NCI-H1048 (cell line): ENCODE measurements at places on chromosomes 2 and 18.

DNA sequence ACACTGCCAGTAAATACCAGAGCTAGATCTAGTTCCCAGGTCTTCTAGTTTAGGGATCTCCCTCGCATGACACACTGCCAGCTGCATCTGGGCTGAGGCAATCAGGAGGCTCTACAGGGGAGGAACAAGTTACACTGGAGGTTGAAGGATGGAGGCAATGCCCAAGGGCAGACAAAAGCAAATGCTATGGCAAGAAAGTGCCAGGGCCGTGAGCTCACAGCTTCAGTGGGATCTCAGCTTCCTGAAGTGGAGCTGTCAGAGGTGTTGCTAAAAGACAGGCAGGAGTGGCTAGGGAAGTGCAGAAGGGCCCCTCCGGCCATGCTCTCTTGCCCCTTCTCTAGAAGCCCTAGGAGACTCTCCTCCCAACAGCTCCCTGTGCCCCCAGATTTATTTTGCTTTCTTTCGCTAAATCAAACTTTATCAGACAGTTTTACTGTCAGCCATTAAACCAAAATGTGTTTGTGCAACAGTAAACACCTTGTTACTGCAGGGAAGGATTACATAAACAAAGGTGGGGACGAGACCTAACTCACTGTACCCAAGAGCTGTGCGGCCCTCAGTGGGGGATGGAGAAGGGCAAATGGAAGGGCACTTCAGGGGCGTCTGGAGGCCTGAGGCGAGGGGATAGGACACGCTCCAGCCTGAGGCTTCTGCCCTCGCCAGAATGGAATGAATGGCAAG lies 39.4 kb upstream of the PKDCC start:
- no peak for DNase-seq

DNA sequence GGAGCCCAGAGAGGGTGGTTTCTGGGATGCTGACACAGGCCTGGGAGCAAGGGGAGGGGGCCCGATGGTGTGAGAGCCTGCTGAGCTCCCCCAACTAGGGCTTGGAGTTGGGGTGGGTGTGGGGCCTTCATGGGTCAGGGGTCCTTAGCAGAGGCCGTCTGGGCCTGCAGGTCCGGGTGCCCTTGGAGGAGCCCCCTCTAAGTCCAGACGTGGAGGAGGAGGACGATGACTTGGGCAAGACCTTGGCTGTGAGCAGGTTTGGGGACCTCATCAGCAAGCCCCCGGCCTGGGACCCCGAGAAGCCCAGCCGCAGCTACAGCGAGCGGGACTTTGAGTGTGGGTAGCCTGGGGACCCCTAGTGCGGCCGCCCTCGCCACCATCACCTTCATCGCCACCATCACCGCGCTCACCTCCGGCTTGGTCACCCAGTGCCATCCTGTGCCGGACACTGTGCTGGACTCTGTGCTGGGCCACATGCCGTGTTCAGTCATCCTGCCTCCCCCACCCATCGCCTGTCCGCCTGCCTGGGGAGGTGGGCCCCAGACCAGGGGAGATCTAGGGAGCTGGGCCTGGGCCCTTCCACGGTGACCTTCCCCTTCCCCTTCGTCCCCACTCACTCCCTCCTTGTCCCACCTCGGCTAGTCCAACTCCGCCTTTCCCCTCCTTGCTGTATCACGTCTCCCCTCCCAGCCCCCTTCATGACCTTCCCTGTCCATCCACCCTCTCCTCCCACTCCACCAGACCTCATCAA lies 980 bp downstream of the SLC4A3 start:
- no peak for DNase-seq

GRCh38 chr18:23986600-23987359 lies 27.8 kb upstream of the TTC39C start:
- no peak for DNase-seq

DNA sequence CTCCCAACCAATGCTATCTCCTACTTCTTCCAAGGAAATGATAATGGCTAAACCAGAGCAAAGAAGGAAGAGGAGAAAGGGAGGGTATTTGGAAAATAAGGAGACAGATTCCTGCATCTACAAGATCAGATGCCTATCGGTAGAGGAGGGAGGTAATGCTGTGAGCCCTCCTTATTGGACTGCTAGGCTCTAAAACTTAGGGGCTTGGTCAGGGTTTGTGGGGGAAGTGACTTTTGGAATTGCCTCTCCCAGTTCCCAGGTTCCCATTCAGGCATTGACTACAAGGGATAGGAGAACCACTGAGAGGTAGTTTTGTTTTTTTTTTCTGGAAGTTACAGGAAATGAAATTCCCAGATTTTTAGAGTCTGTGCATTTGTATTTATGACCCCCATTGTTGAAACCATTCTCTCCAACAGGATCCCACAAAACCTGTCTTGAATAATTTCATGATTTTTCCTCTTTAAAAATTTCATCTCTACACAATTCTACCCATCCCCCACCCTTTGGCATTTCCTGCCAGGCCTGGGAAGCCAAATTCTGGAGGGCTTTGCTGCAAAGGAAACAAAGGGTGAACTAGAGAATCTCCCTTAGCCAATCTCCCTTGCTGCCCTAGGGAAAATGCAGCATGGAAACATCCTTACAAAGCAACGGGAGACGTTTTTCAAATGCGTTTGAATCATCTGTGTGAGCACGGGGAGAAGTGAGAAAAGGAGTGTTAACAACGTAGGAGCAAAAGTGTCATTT lies 282.1 kb upstream of the EPAS1 start:
- no peak for DNase-seq

GRCh38 chr18:37452682-37453385 lies 112.8 kb downstream of the CELF4 start:
- DNase-seq: no peak
